Progenitor cell of endocrine pancreas (in vitro differentiated cells): ENCODE measurements at places on chromosomes 6 and 20.

- DNase-seq, result no peak
Measured at GRCh38 chr20:35008411-35009342, 53.0 kb downstream of the MYH7B start.

DNA sequence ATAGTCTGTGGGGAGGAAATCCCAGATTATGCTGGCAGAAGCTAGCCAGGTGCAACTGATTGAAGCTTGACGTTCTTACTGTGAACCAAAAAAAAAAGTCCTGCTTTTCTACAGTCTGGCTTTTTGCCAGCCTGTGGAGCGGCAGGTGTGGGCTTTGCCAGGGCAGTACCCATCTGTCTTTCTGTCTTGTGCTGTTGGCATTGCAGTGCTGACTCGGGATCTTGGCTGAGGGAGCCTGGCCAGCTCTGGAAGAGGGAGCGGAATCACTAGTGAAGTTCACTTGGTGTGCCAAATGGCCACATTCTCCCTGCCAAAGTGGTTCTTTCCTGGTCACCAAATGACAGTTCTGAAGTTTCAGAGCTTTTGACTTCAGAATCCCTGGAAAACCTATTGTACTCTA lies 5.0 kb downstream of the KIF3B start:
- no peak for DNase-seq

DNA sequence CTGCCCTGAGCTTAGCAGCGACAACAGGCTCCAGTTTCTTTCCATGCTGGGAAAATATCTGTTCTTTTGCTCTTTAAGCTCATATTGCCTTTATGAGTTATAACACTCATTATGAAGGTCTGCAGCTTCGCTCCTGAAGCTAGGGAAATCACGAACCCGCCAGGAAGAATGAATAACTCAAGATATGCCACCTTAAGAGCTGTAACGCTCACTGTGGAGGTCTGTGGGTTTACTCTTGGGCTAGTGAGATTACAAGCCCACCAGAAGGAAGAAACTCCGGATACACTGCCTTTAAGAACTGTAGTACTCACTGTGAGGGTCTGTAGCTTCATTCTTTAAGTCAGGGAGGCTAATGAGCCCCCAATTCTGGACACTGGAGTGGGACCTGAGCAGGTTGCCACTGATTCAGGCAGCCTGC lies 3.0 kb upstream of the SSR1 start:
- no peak for DNase-seq

DNA sequence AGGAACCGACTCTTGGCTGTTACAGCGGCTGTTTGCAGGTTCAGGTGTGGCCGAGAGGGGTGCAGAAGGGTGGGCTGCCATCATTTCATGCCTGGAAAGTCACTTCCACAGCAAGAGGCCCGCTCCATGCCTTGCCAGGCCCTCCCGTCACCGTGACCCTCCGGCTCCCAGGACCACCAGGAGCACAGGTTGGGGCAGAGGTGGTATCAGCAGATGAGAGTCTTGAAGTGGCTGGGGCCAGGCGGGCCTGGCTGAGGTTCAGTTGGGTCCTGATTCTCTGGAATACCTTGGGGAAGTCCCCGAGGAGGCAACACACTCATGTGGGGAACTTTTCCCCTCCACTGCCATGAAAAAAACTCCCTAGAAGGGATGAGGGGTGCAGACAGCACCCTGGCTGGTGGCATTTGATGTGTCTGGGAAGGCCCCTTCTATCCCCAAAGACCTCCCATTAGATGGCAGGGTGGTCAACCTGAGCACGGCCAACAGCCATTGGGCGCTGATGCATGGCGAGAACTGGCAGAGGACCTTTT lies 34.2 kb upstream of the IRF4 start:
- no peak for DNase-seq

- DNase-seq, result no peak
Measured at GRCh38 chr20:20552076-20552475, 160.4 kb downstream of the RALGAPA2 start.

DNA sequence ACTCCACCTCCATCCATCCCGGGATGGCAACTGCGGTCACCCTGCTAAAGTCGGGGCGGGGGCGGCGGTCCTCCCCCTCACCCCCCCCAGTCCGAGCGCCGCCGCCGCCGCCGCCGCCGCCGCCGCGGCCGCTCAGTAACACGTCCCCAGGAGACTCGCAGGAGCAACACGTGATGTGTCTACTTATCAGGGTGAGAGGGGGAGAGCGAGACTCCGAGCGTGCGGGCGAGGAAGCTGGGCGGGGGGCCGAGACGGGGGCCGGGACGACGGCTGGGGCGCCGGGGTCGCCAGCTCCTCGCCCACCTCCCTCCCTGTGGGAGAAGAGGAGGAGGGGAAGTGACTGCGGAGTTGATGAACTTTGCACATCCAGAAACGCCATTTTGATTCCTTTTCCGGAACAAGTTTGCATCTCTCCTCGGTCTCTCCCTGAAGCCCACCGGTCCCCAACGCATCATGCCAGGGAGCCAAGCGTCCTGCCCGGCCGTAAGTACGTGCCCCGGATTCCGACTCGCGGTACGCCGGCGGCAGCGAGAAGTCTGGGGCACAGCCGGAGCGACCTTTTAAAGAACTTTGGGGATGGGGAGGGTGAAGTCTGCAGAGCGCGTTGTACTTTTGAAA lies at the start of gene RREB1:
RREB1 (plus strand) TSS at position 384 of the 618 bp plus-strand sequence. CDS start 73,951 bp downstream, outside the sequence.
- DNase-seq, result peak; percentile 37
